ENCODE measurements at places on chromosomes 11 and 22.

DNA sequence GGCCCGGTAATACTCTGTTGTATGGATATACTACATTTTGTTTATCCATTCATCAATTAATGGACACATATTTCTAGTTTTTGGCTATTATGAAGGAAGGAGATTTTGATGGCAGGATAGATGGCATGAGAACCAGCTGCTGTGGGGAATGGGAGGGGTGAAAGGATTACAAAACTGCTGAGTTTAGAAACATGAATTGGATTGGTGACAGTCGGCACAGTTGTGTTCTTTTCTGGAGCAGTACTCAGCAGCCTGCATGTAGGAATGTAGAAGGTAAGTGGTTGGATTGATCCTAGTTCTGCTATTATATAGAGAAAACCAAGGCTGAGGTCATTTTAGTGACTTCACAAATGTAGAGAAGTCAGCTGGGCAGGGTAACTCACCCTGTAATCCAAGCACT lies 7.1 kb downstream of the PAAF1 start:
- no peak for DNase-seq

DNA sequence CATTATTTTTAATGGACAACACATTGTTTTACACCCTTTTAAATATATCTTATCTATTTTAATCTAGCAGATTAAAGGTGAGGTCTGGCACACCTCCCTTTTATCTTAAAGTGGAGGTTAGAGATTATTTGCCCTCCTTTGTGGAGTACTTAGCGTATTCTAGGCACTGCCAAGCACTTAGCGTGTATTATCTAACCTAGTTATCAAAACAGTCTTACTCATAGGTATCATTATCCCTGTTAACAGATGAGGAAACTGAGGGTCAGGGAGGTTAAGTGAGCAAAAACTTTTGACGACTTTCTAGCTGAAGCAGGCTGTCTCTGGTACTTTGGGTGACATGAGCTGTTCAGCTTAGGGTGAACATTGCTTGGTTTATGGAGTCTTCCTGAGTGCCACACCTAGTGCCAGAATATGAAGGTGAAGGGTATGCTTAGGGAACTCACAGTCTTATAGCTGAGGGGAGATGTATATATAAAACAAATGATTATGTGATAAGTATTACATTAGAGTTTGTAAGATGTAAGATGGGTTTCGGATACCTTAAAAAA lies 55.0 kb downstream of the ZNRF3 start:
- DNase-seq = no peak

DNA sequence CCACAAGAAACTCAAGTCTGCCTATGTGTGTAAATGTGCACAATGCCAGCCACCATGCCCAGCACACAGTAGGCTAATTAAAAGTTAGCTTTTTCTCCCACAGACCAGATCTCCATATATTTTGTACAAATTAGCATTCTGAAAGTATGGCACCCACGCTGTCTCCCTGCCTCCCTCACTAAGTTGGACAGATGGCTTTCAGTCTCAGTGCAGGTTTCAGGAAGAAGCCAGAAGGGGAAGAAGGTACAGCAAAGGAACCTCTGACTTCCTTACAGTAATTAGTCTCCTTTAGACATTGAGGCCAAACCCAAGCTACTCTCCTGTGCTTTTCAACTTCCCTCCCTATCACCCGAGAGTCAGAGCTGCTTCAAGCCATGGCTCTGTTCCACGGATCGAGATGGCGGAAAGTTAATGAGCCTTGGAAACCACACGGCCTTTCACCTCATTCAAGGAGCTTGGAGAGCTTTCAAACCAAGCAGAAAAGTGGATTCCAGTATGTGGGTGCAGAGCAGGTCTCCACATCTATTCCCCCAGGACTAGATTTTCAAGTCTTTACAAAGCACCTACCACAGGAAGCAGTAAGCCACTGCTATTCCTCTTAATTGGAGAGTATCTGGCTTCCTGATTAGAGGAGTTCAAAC lies 221.1 kb upstream of the NARS2 start:
- no peak for DNase-seq

- peak; percentile 90 for DNase-seq
These were observed at the start of gene SIK3 for GRCh38 chr11:117098269-117099232. SIK3 (minus strand) TSS chr11:117098428; CDS start chr11:117098415, 13 bp downstream.

DNA sequence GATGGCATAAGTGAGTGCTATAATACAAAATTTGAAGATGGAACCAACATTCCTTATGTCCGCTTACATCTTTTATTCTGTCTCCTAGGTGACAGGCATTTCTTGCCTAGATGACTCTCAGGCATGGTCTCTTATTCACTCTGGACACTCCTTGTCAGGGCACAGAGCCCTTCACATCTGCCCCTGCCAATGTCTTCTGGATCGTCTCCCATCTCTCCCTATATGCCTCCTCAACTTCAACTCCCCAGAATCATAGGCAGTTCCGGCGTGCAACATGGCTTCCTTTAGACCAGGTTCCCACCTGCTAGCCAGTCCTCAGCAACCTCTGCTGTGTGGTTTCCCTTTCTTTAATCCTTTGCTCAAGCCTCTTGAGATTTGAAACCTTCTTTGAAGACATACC lies 300.9 kb downstream of the TENM4 start:
- no peak for DNase-seq

DNA sequence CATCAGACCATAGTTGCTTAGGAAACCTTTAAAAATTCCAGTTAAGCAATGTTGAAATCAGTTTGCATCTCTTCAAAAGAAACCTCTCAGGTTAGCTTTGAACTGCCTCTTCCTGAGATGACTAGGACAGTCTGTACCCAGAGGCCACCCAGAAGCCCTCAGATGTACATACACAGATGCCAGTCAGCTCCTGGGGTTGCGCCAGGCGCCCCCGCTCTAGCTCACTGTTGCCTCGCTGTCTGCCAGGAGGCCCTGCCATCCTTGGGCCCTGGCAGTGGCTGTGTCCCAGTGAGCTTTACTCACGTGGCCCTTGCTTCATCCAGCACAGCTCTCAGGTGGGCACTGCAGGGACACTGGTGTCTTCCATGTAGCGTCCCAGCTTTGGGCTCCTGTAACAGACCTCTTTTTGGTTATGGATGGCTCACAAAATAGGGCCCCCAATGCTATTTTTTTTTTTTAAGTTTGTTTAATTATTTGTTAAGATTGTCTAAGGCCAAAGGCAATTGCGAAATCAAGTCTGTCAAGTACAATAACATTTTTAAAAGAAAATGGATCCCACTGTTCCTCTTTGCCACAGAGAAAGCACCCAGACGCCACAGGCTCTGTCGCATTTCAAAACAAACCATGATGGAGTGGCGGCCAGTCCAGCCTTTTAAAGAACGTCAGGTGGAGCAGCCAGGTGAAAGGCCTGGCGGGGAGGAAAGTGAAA lies 73.4 kb downstream of the NCAPD3 start:
- DNase-seq = no peak

DNA sequence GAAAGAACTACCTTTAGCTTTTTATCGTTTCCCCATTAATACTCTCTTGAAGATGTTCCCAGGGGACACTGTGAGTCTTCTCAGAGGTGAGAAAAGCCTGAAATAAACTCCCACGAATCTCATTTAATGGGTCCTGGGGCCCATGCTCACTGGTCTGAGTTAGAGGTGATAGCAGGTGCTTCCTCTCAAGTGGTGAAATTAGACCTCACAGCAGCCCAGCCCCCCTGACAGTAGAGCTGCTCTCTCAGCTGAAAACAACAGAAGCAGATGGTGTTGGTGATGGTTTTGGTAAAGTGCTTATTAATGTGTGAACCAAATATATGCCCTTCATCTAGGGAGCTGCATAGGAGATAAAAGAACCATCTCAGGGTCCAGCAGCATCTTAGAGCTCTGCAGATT lies 76.8 kb upstream of the VPREB1 start:
- DNase-seq = no peak

- no peak for DNase-seq
These were observed 546.9 kb downstream of the MIAT start for GRCh38 chr22:27204280-27204679.

DNA sequence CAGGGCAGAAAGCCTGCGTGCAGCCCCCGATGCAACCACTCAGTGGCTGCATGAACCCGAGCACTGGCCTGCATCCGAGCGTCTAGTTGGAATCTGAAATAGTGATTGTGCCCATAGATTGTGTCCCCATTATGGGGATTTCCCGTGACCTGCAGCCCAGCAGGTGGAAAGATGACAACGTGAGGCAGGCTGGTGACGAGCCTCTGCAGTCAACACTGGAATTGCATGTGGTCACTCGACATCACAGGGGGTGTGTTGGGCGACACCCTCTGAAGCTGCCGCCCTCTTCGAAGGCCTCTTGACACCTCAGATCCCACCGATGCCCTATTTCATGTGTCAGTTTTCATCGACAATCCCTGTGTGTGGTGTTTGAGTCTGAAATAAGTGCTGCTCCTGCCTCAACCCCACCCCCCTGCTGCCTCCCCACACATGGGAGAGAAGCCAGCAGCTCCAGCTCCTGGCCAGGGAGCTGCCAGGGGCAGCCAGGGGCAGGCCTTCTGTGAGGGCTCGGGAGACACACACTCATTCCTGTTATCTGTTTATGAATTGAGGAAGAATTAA lies 172.0 kb upstream of the B3GAT1 start:
- no peak for DNase-seq

DNA sequence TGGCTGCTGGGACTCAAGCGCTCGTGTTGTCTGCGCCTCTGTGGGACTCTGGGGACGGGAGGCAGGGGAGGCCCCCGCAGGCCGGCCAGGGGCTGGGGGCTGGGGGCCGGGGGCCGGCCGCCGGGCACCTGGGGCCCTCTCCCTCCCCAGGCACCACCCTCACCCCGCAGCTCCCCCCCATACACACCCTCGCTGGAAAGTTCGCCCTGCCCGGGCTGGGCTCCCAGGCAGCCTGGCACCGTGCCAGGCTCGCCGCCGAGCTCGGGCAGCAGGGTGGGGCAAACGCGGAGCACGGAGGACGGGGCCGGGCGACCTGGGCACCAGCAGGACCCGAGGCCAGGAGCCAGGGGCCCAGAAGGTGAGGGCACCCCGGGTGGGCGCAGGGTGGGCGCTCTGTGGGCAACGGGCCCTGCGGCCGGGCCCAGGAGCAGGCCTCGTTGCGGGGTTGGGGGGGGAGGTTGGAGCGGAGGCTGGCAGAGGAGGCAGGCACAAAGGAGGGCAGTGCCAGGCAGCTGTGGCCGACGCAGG lies 76.7 kb upstream of the WNT7B start:
- DNase-seq = peak; percentile 79

DNA sequence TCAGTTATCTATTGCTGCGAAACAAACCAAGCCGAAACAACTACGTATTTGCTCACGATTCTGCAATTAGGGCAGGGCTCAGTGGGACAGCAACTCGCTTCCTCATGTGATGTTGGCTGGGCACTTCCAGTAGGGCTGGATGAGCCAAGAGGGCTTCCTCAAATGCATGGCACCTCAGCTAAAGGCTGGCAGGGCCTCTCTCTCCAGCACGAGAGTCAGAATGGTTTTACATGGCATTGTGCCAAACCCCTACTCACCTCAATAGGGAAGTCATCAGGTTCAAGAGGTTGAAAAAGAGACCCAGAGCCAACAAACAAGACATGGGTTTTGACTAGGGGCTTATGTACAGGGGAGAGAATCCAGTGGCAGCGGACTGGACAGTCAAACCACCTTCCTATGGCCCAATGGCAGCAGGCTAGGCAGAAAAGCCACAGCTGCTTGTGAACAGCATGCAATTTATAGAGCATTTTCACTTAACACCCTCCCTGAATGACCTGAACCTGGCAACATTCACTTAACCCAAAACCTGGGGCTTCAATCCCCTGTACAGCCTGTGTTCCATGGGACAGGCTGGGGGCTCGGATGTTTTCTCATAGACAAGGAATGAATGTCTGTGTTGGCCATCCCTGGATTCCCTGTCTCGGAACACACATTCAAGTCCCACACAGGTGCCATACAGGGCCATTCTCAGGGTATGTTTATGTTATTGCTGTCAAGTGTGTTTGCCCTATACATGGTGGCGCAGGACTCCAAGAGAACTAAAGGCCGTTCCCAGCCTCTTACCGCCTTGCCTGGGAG lies 154.2 kb upstream of the NAV2 start:
- no peak for DNase-seq

- no peak for DNase-seq
These were observed at the start of gene POU2AF1 for GRCh38 chr11:111378861-111379601. POU2AF1 (minus strand) TSS chr11:111379275; CDS start chr11:111379177, 98 bp downstream.

Measured in Calu3 (cell line).